ENCODE measurements at places on chromosomes 13 and 19.

DNA sequence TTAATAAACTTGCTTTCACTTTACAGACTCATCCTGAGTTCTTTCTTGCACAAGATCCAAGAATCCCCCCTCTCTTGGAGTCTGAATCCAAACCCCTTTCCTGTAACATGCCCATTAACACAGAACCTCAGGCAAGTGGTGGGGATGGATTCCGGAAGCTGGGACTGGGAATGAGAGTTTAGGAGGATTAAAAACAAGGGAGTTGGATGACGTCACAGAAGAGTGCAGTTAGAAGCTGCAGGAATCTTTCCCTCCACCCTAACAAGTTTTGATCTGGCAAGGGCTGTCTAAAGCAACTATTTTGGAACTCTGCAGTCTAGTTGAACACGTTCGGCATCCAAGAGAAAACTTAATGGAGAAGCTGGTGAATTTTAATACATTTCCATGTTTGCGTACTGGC, 48.2 kb upstream of the PEPD start:
- DNase-seq, result no peak

DNA sequence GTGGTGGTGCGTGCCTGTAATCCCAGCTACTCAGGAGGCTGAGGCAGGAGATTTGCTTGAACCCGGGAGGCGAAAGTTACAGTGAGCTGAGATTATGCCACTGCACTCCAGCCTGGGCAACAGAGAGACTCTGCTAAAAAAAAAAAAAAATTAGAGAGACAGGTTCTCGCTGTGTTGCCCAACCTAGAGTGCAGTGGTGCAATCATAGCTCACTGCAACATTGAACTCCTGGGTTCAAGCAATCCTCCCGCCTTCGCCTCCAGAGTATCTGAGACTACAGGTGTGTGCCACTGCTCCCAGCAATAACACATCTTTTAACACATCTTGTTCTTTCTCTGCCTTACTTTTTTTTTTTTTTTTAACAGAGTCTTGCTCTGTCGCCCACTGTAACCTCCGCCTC, 32.7 kb downstream of the CLEC17A start:
- DNase-seq, result no peak

DNA sequence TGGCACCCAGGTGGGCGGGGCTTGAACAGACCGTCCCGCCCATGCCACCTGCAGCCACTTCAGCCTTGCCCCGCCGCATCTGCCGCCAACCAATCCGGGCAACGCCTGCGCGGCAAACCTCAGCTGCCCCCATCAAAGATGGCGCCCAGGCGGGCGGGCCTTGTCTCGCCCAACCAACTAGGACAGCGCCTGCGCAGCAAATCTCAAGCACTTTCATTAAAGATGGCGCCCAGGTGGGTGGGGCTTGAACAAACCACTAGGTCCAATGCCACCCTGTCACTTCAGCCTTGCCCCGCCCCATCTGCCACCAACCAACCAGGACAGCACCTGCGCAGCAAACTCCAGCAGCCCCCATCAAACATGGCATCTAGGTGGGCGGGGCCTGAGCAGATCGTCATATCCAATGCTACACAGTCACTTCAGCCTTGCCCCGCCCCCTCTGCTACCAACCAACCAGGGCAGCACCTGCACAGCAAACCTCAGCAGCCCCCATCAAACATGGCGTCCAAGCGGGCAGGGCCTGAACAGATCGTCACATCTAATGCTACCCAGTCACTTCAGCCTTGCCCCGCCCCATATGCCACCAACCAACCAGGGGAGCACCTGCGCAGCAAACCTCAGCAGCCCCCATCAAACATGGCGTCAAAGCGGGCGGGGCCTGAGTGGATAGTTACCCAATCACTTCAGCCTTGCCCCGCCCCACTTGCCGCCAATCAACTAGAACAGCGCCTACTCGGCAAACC, 1.4 kb downstream of the PEG3 start:
- no peak for DNase-seq

DNA sequence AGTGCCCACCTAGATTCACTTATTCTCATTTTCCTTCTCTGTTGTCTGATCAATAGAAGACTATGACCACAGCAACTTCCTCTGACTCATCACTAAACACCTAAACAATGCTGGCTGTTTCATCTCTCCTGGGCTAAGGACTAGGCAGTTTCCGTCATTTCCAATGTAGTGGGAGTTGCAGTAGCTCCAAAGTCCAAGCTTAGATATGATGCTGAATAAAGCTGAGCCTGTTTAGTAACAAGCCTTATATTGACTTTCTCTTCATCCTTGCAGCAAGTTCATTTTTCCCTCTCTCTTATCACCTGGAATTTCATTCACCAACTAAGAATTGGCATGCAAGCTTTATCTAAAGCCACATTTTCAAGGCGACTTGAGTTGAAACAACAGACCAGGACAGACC, 53.5 kb upstream of the PCDH9 start:
- DNase-seq, result no peak

GRCh38 chr19:1825909-1826556, 14.0 kb upstream of the ATP8B3 start:
- peak; percentile 82 for DNase-seq

DNA sequence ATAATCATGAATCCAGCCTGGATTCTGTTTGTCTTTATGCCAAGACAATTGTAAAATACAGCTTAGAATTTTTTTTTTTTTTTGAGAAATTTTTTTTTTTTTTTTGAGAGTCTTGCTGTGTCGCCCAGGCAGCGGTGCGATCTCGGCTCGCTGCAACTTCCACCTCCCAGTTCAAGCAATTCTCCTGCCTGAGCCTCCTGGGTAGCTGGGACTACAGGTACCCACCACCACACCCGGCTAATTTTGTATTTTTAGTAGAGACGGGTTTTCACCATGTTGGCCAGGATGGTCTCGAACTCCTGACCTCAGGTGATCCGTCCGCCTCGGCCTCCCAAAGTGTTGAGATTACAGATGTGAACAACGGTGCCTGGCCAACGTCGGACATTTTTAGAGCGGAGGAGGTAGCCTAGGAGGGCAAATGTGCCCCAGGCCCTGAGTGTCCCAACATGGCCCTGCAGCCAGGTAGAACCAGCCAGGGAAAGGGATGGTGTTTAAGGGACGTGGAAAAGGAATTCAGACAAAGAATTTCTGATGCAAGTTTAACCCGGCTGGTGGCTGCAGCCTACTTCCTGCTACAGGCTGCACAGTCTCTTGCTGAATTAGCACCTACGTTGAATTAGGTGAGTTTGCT, 89.8 kb downstream of the GNG7 start:
- no peak for DNase-seq

- DNase-seq, result peak; percentile 92
Measured at GRCh38 chr19:35899547-35900214, 659 bp downstream of the NFKBID start.

DNA sequence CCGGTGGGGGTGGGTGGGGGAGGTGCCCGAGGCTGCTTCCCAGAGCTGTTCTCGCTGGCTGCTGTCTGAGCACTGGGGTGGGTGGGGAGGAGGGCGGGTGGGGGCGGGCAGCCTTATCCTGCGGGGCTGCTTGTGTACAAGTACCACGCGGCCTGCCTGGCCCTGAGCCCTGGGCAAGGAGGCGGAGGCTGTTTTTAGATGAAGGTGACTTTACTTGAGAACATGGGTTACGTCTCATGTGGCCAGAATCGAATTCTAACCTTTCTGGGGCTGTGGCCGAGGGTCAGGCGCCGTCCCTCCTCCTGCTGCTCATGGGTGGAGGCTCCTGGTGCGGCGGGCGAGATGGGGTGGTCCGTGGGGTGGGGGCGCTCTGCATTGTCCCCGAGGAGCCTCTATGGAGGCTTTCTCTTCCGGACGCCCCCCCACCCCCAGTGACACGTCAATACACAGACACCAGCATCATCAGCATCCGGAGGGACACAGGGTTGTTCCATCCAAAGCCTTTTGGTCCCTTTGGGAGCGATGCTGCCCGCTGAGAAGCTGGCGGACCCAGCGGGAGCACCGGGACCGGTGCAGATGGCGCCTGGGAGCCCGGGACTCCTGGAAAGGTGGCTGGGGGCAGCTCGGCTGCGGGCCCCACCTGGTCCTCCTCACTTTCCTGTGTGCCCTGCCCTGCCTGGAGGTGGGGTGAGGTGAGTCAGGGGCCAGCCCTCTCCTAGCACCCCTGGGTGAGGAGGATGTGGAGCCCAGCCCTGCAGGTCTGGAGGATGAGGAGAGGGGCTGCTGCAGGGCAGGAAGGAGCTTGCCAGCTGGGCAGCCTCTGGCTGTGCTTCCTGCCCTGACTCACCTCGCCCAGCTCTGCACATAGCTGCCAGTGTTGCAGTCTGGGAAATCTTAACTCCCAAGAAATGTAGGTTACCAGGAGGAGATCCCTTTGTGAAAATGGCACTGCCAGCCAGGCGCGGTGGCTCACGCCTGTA, 3.4 kb downstream of the BSG start:
- DNase-seq, result no peak

DNA sequence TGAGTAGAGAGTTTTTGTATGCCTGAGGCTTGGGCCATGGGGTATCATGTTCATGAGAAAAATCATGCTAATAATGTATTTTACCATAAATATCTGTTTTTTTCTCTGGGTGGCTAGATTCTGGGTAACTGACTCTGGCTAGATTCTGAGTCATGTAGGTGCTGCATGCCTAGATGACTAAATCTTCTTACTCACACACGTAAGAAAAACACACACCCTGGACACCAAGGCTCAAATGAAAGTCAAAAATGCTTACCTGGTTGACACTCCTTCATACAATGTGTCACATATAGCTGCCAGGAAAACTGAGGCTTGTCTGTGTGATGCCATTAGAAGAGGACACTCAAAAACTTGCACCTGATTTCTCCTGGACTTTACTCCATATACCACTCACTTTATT, 597.4 kb upstream of the SLITRK1 start:
- DNase-seq, result no peak

GRCh38 chr19:34998777-34999497, 1.2 kb upstream of the GRAMD1A start:
- DNase-seq, result peak; percentile 44

DNA sequence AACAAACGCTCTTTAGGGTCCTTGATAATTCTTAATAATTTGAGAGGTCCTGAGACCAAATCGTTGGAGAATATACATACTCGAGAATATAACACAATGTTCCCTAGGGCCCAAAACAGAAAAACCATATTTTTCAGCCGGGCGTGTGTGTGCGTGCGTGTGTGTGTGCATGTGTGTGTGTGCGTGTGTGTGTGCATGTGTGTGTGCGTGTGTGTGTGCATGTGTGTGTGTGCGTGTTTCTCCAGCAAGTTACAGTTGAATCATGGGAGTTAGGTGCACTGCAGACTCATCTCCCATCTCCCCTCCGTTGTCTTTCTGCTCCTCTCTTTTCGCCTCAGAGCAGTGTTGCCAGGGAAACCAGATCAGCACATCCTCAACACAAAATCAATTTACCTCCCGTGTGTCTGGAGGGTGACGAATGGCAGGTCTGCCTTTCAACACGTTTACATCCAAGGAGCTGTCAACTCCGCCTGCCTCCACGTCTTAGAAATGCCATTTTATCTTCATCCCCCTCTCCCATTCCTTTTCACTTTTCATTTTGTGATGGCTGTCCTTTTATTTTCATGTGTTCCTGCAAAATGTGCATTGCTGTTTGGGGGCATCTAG, 8.3 kb upstream of the PNMA8B start:
- DNase-seq, result no peak

DNA sequence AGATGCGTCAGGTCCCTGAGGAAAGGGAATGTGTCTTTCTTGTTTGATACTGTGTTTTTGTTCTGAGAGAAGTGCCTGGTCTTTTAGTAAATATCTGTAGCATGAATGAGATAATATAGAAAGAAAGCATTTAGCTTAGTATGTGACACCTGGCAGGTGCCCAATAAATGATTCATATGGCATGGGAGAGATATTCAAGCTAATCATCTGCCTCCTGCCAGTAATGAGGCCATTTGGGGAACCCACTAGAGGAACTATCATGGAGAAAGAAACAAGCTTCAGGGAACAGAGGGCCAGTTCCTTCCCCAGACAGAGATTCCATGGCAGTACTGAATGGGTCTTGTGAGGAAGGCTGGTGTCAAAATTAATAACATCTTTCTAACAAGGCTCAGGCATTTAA, 603.9 kb downstream of the DCT start:
- DNase-seq, result no peak

DNA sequence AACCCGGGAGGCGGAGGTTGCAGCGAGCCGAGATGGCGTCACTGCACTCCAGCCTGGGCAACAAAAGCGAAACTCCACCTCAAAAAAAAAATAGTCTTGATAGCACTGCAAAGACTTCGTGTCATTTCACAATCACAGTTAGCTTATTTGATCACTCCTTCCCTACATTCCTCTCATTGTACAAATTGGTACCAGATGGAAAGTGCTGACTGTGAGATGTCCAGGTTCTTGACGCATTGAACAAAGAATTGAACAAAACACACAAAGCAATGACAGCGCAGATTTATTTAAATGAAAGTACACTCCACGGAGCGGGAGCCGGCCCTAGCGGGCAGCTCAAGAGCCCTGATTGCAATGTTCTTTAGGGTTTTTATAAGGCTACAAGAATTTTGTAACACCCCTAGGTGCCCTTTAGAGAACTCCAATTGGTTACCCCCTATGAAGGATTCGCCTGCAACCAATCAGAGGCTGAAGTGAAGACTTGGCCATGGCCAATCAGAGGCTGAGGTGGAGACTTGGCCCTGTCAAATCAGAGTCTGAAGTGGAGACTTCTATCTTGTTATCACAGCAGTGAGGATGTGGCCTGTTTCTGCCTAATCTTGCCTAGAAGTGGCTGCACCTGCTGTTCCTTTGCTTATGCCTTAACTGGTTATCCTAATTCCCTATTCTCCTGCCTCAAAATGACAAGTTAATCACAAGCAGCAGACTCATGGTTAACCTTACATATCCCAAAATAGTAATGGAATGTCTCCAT, 16.7 kb downstream of the ZNF556 start:
- no peak for DNase-seq

- DNase-seq, result no peak
Measured at GRCh38 chr19:19213426-19214158, 1.8 kb downstream of the NCAN start.

DNA sequence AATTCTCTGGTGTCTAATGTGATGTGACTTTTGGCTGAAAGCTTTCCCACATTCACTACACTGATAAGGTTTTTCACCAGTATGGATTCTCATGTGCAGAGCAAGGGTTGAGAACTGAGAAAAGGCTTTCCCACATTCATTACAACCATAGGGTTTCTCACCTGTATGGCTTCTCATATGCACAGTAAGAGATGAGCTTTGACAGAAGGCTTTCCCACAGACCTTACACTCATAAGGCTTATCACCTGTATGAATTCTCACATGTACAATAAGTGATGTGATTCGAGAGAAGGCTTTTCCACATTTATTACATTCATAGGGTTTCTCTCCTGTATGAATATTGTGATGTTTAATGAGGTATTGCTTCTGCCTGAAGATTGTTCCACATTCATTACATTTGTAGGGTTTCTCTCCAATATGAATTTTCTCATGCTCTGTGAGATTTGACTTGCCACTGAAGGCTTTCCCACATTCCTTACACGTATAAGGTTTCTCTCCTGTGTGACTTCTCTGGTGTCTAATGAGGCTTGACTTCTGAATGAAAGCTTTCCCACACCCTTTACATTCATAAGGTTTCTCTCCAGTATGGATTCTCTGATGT, 14.0 kb downstream of the ZNF260 start:
- DNase-seq, result no peak

GRCh38 chr19:2103045-2103707, 6.5 kb downstream of the IZUMO4 start:
- no peak for DNase-seq

Data from stimulated activated naive CD8-positive, alpha-beta T cell treated with anti-CD3 and anti-CD28 coated beads, Interleukin-15, Interleukin-2, amounts not matched to agents 100 U/mL and 50 U/mL, for 24 hours (primary cell).